OCI-LY7 (cell line): ENCODE measurements at places on chromosomes 3 and 15.

GRCh38 chr3:124137216-124137615, 145.3 kb upstream of the ROPN1 start:
- DNase-seq: no peak

- DNase-seq: no peak
Observed at GRCh38 chr15:86229306-86229705, 149.6 kb downstream of the AGBL1 start.

GRCh38 chr3:49519916-49520385, 34.3 kb upstream of the BSN start:
- DNase-seq: no peak

- DNase-seq: peak; percentile 68
Observed at GRCh38 chr3:177358091-177358976, 161.1 kb upstream of the TBL1XR1 start.

DNA sequence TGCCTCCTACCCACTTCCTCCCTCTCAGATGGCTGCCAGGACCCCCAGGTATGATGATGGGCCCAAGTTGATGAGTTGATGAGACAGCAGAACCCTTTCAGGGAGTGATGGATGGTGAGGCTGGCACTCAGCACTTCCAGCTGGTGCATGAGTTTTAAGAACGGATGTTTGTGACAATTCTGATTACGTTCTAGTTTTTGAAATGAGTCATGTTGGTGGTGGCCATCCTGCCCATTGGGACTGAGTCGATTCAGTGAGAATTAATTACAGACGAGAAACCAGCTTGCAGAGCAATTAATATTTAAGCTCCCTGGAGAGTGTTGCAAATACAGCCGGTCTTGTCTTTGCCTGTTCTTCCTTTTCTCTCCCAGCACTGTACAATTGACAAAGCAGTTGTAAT, 56.9 kb upstream of the NR2C2 start:
- DNase-seq: no peak

DNA sequence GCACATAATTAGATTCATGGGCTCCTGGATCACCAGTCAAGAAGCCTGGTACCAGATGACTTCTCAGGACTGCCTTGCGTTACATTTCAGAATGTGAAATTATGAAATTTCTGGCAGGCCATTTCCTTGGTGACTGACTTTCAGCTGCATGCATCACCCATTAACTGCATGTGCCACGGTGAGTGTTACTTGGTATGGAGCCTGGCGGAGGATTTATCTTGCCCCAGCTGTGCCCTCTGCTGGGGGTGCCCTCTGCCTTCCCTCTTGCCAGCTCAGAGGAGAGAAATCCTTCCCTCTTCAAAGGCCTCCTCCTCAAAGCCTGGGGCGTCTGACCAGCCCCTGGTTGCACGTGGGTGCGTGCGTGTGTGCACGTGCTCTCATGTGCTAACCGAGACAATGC, 57.7 kb upstream of the CTSH start:
- no peak for DNase-seq

DNA sequence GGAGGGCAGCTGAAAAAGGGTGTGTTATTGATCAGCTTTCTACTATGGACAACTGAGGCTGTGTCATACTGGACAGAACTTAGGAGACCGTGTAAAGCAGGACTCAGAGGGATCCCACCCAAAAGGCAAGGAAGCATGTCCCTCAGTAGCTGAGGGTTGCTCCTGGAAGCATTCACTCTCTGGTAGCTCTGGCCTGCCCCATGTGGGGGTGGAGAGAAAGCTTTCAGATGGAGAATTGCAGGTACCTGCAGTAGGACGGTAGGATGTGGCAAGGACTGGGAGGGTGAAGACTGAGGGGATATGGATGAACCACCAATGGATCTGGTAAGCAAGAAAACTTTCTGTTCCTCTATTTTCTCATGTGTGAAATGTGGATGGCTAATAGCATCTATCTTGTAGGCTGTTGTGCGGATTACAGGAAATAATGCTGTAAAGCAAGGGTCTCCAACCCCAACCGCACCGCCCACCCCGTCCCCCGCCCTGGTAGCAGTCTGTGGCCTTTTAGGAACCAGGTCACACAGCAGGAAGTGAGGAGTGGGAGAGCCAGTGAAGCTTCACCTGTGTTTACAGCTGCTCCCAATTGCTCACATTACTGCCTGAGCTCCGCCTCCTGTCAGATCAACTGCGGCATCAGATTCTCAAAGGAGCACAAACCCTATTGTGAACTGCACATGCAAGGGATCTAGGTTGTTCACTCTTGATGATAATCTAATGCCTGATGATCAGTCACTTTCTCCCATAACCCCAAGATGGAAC, 157.7 kb upstream of the PROK2 start:
- no peak for DNase-seq

- peak; percentile 64 for DNase-seq
Observed at GRCh38 chr3:108477511-108478147, 32.8 kb downstream of the MYH15 start.

DNA sequence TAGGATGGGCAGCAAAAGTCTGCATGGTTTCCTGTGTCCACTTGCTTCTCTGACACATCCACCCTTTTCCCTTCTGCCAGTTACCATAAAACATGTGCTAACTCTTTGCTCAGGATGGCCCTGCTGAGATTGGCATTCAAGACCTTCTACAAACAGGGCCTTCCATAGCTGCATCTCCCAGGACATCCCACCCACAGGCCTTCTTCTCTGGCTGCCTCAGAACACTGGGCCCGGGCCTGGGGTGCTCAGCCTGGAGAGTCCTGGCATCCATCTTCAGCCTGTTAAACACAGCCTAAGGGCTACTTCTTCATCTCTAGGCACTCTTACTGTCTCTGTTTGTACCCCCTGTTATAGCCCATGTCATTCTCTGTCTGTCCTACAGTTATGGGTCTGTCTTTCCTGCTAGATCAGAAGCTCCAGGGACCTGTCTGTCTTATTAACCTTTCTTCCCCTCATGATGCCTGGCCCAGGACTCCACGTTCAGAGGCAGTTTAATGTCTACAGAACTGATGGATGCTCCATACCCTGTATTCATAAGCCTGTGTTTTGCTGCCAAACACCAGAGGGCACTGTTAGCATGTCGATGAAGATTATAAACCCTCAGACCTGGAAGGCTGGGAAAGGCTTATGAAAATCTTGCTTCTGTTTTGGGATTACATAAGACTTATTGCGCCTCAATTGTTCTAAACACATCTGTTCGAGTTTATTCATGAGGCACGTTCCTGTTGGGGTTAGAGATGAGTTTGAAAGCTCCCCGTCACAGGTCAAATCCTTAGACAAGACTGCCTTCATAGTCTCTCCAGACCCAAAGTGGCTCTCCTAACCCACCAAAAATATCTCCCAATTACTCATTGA, 16.5 kb downstream of the SEMA3G start:
- peak; percentile 67 for DNase-seq

- no peak for DNase-seq
Observed at GRCh38 chr3:183443395-183444385, 15.3 kb upstream of the MCF2L2 start.

- no peak for DNase-seq
Observed at GRCh38 chr3:127887321-127887720, 27.7 kb upstream of the KBTBD12 start.

- DNase-seq: no peak
Observed at GRCh38 chr3:20056725-20057611, 16.7 kb downstream of the KAT2B start.

GRCh38 chr15:90200534-90201129, 498 bp upstream of the SEMA4B start:
- peak; percentile 38 for DNase-seq

- DNase-seq: peak; percentile 60
Observed at GRCh38 chr15:50145451-50145872, 26.4 kb upstream of the ATP8B4 start.

DNA sequence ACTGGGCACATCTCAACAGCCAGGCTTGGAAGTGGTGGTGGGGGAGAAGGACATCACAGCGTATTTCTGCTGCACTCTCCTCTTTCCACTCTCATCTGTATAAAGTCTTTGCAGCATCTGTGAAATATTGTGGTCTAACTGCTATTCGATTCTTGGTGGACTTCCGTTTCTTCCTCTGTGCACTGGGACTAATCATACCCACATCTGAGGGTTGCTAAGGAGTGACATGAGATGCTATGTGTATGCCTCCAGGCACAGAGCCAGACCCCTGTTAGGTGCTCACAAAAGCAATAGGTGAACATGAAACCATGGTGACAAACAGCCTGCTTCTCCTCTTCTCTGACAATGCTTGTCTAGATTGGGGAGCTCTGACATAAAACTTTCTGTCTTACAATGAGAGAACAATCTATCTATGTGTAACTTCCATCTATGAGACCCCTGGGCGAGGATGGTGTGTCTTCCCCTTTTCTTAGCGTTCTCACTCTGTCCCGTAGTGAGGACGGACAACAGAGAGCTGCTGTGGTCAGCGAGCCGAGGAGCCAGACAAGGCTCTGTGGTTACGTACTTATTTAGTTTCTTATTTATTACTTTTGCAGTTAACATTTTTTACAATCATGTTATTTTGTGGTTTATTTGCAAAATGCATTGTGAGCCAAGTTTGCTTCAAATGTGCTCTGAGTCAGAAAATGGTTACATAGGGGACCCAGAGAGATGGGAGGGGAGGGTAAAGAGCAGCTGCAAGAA, 196.7 kb upstream of the TPRG1 start:
- DNase-seq: no peak

- DNase-seq: no peak
Observed at GRCh38 chr3:51715977-51716294, 9.1 kb downstream of the GRM2 start.

DNA sequence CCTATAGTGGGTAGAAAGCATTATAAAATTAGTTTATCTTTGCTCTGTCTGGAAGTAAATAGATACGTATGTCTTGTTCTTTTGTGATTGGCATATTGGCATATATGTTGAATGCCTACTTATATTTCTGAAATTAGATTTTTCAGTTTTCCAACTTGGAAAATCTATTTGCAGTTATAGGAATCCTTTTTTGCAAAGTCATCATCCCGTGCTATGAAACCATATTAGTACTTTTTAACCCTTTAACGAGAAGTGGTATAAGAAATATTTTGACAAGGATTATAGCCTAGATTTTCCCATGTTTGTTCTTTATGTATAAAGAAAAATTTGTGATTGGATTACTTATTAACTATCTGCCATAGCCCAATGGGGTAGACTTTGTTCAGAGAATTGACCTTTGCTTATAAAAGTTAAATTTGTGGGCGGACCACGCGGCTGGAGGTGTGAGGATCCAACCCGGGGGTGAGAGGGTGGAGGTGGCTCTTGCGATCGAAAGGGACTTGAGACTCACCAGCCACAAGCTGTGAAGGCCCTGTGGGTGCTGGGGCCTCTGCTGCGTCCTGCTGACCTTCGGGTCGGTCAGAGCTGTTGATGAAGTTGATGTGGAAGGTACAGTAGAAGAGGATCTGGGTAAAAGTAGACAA, 5.9 kb downstream of the LRRC28 start:
- no peak for DNase-seq

DNA sequence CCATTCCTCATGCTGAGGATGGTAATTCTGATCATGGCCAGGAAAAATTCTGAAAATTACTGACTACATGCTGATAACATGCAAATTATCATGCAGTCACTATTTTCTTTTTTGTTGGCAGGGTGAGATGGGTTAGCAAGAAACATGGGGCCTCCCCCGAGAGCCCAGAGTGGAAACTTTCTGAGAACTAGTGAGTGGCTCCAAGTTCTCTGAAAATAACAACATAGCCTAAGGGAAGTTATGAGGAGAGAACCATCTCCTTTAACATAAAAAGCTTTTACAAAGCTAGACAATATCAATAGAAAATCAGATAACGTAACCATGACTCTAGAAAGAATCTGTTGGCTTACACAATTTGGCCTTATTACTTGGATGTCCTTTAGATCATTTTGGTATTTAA, 254.2 kb downstream of the PLOD2 start:
- no peak for DNase-seq

DNA sequence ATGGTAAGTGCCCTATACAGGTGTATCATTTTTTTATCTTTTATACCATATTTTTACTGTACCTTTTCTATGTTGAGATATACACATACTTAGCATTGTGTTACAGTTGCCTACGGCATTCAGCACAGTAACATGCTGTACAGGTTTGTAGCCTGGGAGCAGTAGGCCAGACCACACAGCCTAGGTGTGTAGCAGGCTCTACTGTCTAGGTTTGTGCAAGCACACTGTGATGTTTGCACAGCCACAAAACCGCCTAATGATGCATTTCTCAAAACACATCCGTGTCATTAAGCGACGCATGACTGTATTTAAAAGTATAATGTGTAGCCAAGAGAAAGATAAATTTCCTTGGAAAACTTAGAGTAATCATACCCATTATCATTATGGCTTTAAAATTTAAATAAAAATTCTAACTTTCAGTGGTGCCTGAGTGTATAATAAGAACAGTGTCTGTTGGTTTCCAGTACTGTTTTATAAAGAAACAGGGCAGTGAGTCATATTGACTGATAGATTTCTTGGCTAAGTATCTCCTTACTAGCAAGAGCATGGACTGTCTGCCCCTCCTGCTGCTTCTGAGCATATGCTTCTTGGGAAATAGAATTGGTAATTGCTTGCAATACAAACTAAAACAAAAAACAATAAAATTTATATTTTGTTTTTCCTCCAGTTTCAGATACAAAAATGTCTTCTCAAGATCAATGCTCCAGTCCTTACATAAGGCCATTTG, 18.3 kb downstream of the CALML4 start:
- DNase-seq: no peak
